ENCODE measurements at places on chromosomes 1 and 21.

DNA sequence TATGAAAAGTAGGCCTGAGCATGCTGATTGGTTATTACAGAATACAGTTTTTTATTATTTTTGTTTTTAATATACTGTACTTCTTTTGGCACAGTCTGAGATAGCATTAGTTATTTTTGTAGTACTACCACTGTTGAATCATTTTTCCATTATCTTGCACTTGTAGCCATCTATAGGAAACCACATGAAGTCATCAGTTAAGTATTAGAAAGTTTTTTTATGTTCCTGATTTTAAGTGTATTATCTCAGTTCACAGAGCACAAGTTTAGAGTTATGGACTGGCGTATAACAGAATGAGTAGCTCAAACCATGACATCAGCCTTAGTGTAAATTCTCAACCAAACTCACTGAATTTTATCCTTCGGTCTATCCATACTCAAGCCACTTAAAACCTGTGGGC is 22.8 kb downstream of the DHX9 start:
- DNase-seq, result no peak

DNA sequence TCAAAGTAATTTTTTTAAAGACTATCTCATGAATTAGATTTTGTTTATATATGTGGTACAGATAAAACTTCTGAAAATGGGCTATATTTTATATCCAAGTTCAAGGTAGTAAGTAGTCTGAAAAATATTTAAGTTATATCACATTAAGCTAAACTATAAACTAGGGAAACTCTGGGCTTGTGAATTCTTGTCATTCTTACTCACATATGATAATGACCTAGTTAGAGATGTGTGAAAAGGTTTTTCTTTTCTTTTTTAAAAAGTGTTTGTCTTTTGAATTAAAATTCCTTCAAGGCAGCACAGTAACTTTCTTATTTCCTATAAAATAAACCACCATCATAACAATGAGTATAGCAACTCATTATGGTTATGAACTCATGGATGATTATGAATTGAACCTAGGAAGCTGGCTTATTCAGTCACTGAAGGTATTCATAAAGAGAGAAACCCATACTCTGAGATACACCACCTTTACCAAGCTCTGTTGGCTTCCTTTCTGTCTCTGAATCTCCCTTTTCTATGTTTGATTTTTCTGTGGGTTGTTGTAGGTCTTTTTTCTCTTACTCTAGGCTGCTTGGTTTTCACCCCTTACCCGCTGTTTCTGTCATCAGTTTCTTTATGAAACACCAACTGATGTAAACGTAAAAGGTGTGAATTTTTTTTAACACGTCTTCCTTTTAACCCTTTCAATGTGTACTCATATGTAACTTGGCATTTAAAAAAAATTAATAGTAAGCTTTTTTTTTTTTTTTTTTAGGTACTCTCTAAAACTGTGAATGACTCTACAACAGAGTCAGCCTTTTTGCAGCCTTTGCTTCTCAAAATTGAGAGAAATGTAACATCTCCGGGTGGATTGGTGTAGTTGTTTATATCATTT is 25.2 kb downstream of the IL12RB2 start:
- DNase-seq, result no peak

- DNase-seq, result no peak
Observed at GRCh38 chr1:163085041-163085903, 16.1 kb downstream of the RGS4 start.

DNA sequence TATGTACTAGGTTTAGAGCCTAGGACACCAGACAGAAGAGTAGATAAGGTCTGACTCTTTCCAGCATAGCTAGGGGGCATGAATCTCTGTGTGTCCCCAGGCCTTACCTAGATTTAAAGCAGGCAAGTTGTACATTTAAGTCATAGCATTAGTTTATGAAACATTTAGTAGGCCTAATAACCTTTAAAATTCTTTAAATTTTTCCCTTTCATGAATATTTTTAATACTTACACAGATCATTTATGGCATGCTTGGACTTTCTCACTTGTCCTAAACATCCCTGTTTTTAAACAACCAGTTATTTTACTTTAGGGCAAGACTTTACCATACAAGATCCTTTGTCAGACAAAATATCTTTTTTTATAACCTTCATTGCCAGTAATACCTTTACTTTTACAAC is 258.4 kb upstream of the ZRANB2 start:
- no peak for DNase-seq

DNA sequence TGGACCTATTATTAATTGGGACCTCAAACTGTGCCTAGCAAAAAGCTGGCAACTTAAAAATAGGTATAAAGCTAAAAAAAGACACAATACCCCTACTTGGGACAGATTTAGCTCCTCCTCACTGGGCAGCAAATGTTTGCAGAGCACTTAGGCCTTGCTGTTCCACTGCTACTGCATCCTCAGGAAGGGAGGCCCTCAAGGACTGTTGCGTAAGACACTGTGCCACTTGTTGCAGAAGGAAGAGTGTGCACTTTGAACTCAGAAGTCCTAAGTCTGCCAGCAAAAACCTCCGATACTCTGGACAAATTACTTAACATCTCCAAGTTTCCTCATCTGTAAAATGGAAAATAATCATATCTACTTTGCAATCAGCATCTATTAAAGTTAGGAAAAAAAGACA is 322.9 kb downstream of the BARHL2 start:
- no peak for DNase-seq

DNA sequence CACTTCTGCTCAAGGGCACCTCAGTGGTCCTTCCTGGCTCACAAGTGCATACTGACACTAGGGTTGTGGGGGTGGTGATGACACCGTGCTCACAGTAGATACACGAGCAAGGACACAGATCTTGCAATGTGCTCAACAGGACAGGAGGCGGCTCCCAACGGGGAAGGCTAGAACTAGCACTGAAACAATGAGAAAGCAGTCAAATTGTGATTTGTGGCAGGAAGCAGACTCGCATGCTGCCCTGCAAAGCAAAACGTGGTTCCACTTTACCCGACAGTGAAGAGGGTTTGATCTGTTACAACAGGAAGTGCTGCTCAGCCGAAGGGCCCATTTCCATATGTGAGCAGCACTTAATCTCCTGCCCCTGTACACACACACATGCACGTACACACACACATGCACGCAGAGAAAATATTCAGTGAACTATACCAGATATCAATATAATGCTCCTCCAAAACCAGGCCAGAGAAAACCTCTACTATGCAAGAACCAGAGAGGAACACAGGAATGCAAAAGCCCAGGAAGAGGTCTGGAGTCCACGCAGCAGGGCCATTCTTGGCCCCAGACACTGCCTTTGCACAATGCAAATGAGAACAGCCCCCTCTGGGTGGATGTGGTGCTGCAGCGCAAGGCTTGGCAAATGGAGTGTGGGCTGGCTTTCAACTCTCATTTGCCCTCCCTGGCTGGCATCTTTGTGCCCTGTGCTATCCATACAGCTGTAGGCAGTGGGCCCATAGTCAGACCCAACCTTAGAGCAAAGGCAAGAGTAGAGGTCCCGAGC is 47.1 kb downstream of the KANK4 start:
- DNase-seq, result no peak

GRCh38 chr1:118931876-118932275 is 56.3 kb downstream of the TBX15 start:
- no peak for DNase-seq

DNA sequence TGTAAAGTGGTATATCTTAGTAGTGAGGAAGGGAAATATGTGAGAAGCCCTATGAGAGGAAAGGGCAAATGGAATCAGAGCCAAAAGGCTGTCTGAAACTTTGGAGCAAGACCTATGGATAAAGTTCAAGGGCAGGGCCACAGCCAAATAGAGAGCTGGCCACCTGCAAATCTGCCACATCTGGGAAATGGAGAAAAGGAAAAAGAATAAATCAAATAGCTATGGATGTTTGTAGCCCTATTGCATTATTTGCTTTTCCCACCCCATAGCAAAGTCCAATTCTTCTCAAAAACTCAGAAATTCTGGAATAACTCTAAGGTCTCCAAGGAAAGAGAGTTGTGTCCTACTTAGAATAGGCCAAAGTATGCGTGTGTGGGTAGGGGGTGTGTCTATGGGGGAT is 4.0 kb upstream of the HLX start:
- DNase-seq, result no peak
